ENCODE measurements at places on chromosomes 11 and 22.

- no peak for DNase-seq
These were observed 17.8 kb upstream of the RAPSN start for GRCh38 chr11:47466701-47467250.

DNA sequence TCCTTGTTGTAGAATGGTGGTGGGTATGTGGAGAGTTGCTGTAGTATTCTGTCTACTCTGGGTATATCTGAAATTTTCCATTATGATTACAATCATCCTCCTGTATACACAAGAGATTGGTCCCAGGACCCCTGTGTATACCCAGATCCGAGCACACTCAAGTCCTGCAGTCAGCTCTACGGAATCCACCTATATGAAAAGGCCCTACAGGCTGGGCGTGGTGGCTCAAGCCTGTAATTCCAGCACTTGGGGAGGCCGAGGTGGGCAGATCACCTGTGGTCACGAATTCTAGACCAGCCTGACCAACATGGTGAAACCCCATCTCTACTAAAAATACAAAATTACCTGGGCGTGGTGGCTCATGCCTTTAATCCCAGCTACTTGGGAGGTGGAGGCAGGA, 17.2 kb downstream of the PARVA start:
- no peak for DNase-seq

- no peak for DNase-seq
These were observed 17.8 kb downstream of the PI4KA start for GRCh38 chr22:20840646-20841371.

GRCh38 chr11:32581556-32581955, 2.1 kb upstream of the EIF3M start:
- DNase-seq, result no peak

GRCh38 chr22:33923033-33923432, 2.8 kb upstream of the LARGE1 start:
- no peak for DNase-seq

GRCh38 chr11:94149431-94150017, 20.9 kb downstream of the PANX1 start:
- no peak for DNase-seq

DNA sequence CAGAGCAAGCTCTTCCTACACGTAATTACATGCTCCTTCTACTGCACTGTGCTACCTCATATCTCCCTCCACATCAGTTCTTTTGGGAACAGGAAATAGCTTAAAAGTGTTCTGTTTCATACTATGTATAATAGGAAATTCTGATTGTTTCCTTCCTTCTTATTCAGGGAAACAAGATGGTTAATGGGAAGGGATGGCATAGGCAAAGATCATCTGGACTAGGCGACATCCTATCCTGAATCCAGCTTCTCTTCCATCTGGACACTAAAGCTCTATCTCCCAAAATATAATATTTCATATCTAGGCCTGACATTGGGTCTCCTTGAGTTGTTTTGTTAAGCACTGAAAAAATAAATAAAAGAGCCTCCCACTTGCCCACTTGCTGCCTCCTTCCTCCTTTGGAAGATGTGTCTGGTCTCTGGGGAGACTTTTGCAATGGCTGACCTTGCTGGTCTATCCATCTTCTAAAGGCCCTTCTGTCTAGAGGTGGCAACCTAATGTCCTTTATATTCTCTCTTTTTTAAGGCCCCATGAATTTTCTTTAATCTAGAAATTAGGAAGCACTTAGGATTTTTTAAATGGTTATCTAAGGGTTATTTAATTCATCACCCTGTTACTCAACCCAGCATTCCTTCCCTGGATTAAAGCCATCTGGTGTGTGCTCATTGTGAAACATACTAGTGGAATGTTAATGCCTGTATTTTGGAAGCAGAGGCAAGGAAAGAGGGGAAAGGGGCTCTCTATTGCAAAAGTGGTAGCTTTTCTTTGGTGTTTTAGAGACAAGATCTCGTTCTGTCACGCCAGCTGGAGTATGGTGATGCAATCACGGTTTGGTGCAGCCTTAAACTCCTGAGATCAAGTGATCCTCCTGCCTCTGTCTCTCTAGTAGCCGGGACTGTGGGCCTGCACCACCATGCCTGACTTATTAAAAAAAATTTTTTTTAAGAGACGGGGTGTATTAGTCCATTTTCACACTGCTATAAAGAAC, 20.6 kb downstream of the CLMP start:
- DNase-seq, result no peak

DNA sequence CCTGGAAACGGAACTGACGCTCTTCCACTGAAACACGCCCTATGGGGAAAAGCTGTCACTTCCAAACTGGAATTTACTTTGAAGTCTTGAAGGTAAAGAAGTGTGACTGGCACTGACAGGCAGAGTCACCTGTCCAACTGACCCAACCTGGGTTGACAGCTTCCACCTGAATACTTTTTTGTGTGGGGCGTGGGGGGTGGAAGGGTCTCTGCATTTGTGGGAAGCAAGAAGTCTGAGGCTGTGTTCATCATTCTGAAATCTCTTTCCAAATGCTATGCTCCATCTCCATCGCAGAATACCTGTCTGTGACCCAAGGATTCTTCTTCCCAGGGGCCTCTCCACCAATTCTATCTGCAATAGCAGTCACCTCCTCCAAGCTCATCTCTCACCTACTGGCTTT, 7.8 kb downstream of the IFT27 start:
- DNase-seq, result no peak

DNA sequence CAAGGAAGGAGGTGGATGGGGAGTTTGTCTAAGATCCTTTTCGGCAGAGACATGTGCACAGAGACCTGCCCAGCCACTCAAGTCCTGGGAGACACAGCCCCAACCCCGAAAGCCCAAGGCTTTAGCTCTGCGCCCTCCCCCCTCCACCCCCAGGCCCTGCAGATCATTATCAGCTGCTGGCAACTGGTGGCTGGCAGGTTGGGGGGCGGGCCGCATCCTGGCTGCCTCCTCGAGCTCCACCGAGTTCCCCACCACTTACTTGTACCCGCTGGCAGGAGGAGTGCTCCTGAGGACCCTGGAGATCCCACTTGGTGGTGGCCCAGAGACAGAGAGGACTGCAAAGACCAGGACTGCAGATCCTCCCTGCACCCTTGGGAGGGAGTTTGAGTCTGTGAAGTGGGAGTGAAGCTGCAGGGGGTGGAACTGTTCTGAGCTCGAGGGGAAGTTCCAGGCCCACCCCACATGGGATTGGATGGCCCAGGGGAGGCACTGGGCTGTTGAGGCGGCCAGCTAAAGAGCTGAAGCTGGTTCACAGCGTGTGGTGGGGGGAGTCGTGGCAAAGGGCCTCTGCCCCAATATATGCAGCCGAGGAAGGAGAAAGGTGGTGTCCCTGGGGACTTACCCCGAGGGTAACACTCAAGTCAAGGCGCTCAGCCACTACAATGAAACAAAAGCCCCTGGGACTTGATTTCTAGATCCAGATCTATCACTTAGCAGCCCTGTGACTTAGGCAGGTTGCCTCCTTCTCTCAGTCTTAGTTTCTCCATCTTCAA, 19.9 kb upstream of the CCDC86 start:
- no peak for DNase-seq

- DNase-seq, result no peak
These were observed 34.0 kb upstream of the A4GALT start for GRCh38 chr22:42754658-42755057.

GRCh38 chr11:121829159-121829643, 286.8 kb downstream of the BLID start:
- DNase-seq, result no peak

DNA sequence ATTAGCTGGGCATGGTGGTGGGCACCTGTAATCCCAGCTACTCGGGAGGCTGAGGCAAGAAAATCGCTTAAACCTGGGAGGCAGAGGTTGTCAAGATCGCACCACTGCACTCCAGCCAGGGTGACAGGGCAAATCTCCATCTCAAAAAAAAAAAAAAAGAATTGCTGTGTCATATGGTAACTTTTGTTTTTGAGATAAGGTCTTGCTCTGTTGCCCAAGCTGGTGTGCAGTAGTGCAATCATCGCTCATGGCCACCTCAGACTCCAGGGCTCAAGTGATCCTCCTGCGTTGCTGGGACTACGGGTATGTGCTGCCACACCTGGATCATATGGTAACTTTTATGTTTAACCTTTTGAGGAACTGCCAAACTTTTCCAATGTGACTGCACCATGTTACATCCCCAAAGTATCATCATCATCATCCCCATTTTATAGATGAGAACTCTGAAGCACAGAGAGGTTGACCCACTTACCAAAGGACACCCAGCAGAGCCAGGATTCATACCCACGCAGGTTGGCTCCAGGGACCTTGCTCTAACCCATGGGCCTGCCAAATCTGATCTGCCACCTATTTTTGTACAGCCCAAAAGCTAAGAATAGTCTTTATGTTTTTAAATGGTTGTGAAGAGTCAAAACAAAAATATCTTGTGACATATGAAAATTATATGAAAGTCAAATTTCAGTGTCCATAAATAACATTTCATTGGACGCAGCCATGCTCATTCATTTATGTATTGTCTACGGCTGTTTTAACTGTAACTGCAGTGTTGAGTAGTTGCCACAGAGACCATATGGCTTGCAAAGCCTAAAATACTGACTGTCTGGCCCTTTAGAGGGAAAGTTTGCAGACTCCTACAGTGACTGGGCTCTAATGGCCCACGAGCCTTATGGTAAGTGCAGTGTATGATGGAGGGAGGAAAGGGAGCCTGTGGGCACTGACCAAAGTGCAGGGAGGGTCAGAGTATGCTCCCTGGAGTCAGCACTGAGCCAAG, 45.3 kb downstream of the GDPD5 start:
- no peak for DNase-seq

- DNase-seq, result no peak
These were observed 4.4 kb downstream of the HINFP start for GRCh38 chr11:119125821-119126220.

DNA sequence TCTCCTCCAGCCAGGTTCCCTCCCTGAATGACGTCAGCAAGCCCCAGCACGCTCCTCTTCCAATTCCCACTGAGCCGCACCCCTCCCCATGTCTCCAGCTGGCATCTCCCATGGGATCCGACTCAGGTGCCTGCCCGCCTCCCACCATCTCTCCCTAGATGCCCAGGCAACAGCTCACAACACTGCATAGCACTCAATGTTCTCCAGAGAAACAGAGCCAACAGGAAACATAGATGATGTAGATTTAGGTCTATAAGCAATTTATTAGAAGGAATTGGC, 532.3 kb downstream of the BRD1 start:
- no peak for DNase-seq

DNA sequence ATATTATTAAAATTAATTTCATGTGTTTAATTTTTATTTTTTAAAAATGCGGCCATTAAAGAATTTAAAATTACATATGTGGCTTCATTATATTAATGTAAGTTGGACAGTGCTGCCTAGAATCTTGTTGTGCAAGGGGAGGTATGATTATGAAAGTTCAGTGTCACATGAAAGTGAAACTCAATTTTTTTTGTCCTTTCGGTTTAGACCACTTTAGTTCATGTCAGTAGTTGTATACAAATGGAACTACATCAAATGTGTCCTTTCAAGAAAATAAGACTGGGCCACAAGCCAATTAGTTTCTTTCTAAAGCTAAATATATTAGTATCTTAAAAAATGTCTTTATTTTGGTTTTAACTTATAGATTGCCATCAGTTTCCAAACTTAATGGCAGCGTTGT, 35.7 kb downstream of the TBCEL start:
- no peak for DNase-seq

- DNase-seq, result no peak
These were observed 207.9 kb downstream of the FAT3 start for GRCh38 chr11:92432515-92432914.

DNA sequence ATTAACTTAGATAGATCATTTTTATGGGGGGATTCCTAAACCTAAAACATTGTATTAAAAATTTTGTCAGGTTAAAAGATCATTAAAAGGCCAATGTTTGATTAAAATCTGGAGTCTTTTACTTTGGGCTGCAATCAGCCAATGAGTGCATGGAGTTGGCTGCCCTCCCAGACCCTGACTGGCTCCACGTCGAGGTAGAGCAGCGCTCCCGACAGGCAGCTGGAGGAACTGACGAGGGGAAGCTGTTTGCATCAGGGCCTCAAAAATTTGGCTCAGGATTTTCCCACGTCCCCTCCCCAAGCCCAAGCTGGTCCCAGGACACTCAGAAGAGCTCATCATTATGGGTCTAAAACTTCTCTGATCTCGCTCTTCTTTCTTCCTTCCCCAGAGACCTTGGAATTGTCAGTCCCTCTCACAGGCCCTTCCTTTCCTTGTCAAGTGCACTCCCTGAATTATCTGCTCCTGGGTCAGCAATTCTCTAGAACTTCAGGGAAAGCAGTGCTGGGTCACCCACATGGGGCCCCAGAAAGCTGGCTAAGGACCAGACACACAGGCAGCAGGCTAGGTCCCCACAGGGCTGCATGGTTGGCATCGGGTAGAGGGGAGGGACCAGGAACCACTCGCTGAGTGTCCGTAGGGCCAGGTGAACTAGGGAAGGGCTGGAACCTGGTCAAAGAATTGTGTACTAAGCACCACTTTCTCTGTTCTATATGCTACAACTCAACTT, 119.6 kb upstream of the IGLL5 start:
- no peak for DNase-seq

DNA sequence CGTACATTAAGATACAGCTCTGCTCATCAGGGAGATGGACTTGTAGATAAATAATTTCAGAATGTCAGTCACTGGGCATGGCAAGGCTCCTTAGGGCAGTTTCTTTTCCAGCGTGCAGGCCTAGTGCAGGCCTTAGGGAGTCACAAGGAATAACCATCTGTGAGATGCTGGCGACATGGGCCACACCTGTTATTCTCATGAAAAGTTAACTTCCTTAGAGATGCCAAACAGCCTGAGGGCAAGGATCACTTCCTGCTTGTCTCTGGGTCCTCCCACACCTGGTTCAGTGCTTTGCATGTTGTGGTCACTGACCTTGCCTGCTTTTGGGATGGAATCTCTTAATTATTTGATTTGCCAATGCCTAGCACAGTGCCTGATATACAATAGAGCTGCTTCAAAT, 70.6 kb downstream of the ST3GAL4 start:
- DNase-seq, result no peak

- no peak for DNase-seq
These were observed 104.0 kb downstream of the FAR1 start for GRCh38 chr11:13772223-13773046.

DNA sequence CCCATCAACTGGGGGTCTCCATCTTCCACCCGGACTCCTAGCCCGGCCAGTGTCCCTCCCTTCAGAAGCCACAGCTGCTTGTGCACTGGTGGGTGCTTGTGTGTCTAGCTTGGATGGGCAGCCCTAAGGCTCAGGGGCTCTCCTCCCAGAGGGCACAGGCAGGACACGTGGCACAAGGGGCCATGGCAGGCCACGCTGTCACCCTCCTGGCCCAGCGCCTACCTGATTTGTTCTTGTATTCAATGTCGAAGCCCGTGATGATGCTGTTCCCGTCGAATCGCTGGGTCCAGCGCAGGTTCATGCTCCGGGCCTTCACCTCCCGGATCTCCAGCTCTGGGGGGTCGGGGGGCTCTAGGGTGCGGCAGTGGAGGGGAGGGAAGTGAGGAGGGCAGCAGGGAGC, 152.6 kb downstream of the CEP164 start:
- DNase-seq, result no peak

- DNase-seq, result no peak
These were observed 59.3 kb downstream of the ENDOD1 start for GRCh38 chr11:95148938-95149337.
